Activated CD4-positive, alpha-beta T cell treated with anti-CD3 and anti-CD28 coated beads, Interleukin-2, amount 50 U/mL, for 24 hours (primary cell): ENCODE measurements at places on chromosomes 13 and 19.

DNA sequence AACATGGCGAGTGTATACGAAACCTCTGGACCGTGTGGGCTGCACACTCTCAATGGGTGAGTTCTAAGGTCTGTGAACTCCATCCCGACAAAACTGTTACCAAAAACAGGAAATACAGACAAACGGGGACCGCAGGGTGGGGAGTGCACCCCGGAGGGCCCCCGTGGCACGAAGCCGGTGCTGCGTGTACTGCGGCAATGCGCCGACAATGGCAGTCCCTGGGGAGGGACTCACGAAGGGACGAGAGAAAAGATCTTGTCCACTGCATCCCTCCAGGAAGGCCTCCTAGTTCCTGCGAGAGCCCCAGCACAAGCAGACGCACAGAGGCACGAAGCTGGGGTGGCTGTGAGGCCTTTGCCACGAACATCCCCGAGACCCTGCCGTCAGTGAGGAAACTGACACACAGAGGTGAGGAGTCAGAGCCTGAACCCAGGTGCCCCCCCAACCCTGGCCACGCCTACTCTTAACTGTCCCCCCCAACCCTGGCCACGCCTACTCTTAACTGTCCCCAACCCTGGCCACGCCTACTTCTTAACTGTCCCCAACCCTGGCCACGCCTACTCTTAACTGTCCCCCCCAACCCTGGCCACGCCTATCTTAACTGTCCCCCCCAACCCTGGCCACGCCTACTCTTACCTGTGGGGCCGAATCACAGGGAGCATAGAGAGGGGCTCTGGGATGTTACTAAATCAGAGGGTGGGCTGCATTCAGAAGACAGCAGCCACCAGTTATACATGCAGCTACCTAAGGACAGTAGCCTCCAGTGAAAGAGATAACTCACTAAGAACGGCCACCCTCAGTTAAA is 4.2 kb downstream of the MED16 start:
- DNase-seq, result no peak

GRCh38 chr19:16355293-16356043 is 30.8 kb downstream of the KLF2 start:
- no peak for DNase-seq

DNA sequence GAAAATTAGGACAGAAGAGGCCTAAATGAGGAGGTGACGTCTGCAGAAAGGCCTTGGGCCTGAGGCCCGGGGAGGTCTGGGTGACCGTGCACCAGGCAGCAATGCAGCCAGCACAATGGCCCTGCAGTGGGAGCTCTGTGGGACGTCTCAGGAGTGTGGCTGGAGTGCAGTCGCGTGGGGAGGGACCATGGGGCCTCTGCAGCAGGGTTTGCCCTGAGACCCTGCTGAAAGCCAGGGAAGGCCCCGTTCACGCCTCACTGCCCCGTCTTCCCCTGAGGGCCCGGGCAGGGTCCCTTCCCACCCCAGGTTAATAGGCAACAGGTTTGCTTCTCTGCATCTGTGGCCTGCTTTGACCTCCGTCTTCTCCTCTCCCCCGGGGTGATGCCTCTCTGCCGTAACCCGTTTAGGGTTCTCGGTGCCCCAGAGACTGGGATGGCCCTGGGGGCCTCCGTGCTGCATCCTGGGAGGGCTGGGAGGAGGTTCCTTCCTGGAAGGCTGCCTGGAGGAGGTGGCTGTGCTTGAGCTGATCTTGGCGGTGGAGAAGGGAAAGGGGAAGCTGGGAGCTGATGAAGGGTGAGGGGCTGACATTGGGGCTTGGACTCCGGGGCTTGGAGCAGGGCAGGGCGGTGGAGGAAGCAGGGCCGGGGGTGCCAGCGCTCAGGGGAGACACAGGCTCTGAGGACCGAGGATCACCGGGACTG is 9.7 kb downstream of the PALM start:
- DNase-seq, result no peak

GRCh38 chr13:77530875-77531274 is 4.6 kb upstream of the SCEL start:
- no peak for DNase-seq
